ENCODE measurements at places on chromosomes 13 and 19.

DNA sequence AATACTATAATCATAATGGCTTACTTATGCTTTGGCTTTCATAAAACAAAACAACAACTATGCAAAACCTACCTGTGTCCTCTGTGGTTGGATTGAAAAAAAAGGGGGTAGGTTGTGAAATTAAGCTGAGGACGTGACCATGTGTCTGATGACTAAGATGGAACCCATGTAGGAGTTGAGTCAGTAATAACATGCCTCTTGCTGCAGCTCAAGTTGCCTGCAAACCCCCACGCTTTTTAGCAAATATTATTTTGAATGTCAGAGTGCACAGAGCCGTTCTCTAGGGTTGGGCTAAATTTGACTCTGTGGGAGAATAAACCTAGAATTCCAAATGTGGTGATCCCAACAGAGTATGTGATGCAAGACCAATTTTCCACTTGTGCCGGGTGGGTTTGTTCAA is 209.3 kb downstream of the KCNRG start:
- peak; percentile 29 for DNase-seq

DNA sequence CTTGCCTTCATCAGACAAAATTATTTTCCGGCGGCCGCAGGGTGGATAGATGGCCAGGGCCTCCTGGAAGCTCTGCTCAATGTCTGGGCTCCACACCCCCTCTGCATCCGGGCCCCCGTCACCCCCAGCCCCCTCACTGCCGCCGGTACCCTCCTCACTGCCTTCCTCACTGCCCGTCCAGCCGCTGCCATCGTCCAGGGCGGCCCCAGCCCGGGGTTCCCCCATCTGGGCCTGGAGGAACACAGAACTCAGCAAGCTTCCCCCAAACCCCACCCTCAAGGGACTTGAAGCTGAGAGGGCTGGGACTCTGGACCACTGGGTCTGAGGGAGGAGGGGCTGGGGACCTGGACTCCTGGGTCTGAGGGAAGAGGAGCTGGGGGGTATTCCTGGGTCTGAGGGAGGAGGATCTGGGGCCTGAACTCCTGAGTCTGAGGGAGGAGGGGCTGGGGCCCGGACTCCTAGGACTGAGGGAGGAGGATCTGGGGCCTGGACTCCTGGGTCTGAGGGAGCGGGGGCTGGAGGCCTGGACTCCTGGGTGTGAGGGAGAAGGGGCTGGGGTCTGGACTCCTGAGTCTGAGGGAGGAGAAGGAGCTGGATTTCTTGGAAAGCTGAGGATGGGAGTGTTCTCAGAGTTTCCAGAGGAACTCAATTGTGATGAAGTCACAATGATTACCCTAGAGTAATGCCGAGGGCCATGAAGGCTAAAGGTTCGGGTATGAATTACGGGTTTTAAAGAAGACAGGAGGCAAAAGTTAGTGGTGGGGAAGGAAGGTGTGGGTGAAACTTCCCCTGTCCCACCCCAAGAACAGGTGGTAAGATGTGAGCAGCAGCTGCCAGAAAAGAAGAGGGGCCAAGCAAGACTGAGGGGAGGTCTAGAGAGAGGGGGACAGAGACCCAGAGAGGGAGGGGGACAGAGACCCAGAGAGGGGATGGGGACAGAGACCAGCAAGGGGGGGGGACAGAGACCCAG is 2.1 kb downstream of the TEAD2 start:
- DNase-seq, result no peak

GRCh38 chr13:77423296-77423695 is 96.4 kb upstream of the MYCBP2 start:
- no peak for DNase-seq

GRCh38 chr19:18167975-18168645 is 5.5 kb upstream of the IFI30 start:
- peak; percentile 45 for DNase-seq

GRCh38 chr19:52689843-52690368 is 44.9 kb downstream of the ZNF611 start:
- DNase-seq, result no peak

DNA sequence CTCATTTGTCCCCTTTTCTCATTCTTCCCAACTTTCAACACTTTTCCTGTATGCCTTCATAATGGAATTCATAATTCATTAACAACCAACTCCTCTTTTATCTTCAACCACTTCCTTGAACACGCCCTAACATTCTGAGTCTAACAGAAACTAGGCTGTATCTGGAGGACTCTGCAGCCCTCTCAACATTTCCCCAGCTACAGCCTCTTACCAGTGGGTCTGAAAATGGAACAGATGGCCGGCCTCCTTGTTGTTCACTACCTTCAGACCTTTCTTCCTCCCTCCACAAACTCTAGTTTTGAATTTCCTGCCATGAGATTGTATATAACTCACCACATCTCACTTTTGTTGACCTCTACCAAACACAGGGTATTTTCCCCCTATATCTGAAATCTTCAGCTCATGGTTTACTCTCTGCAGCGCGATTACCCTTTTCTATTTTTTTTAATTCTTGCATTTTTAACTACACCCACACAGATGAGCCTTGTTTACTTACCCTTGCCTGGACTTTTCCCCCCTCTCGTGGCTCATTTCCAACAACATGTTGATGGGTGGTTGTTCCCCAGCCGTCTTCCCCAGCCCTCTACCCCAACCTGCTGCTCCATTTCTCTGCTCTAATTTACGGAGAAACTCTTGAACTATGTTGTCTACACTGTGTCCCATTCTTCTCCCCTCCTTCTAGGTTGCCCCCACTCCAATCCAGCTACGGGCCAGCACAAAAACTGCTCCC is 846 bp downstream of the ZNF790 start:
- DNase-seq, result no peak

DNA sequence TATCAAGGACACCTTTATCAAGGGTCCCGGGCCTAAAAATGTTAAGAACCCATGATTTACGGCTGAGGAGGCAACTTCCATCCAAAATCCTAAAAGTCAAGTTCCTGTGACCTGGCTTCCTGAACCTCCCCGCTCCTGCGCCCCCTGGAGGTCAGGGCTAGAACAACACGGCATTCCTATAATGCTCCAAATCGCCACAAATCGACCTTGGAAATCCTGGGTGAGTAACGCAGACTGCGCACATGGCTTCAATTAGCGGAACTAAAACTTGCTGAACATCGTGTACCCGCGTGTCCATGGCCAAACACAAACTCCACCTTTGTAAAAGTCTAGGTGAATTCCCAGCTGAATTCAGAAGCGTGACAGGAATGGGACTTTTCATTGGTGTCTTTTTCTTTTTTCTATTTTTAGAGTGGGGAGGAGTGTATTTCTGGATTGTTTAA is 4.3 kb upstream of the C5AR1 start:
- peak; percentile 88 for DNase-seq

DNA sequence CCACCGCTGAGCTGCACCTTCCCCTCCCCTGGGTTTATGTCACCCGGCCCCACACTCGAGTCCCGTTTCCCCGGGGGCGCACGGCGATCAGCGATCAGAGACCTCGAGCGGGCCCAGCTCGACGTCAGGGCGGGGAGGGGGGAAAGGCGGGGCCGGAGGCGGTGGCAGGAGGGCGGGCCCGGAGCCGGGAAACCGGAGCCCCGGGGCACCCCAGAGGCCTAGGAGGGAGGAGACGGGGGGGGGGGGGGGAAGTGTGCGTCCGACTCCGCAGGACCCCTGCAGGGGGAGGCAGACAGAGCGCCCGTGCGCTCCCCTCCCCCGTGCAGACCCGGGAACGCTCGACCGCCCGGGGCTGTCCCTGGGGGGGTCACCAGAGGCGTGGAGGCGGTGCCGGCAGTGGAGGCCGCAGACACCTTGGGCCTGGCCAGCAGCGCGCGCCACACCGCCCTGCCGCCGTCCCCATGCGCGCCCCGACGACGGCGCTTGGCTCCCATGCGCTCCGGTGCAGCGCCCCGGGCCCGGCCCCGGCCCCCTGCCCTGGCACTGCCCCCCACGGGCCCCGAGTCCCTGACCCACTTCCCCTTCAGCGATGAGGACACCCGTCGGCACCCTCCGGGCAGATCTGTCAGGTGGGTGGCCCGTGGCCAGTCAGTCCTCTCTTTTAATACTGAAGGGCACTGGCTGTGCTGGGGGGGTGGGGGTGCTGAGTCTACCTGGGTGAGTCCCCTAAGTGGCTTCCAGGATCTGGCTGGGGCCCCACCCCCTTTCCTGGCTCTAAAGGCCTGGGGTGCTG is 11.8 kb downstream of the PDE4A start:
- peak; percentile 55 for DNase-seq

GRCh38 chr13:49664606-49665005 is 26.7 kb downstream of the EBPL start:
- DNase-seq, result no peak
